ENCODE measurements at places on chromosomes 7 and 10.

DNA sequence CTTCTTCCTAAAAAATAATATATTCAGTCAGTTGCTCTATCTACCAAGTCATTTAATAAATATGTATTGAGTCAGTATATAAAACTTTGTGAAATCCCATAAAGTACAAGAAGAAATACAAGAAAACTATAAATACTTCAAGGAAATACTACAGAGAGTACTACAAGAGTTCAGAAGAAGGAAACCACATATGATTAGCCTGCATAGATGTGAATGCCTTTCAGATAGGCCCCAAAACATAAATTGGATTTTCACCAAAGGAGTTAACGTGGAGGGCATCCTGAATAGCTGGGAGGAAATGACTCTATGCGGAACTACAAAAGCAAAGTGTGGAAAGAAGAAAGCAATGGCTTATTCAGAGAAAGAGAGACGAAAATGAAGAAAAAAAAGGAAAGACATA is 120.1 kb downstream of the LRRN3 start:
- DNase-seq = no peak

DNA sequence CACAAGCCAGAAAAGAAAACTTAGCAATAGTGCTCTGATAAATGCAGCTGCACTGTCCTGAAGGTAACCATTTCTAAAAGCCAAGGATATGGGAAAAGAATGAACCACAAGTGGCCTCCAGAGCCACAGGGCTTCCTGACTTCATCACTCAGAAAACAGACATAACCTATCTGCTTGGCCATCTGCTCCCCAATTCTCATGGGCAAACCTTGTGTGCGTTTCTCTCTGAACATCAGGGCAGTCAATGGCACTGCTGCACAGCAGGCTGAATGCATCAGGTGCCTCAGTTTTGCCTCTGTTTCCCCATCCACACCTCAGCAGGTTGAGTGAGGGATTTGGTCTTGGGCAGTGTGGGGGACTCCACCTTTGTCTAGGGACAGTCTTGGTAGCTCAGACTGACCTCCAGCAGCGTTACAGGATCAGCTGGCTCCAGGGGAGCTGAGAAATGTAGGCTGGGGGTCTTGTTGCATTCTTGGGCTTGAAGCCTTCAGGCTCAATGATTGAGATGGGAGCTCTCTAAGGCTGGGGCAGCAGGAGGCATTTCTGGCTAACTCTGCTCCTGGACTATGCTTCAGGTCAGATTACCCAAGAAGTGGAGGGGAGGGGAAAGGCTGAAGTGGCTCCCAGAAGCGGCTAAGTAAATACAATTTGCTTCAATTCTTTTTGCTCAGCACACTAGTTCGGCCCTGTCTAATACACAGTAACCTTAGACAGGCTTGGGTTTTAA is 23.6 kb upstream of the PDLIM1 start:
- no peak for DNase-seq

GRCh38 chr7:11727864-11728263 is 104.1 kb downstream of the THSD7A start:
- DNase-seq = no peak

DNA sequence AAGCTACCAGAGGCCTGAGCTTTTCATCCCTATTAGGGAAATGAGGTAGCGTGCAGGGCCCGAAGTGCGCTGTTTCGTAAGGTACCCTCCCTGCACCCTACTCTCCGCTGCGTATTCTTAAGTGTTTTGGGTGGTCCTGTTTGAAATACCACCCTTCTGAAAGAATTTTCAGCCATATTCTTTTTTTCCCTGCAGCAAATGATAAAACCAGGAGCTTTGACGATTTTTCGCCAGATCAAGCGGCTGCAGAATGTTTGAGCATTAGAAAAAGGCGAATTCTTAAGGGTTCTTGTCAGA is 1.2 kb downstream of the RSBN1L start:
- DNase-seq = no peak

- no peak for DNase-seq
Measured at GRCh38 chr10:78889536-78890063, 179.2 kb upstream of the ZMIZ1 start.

Data from SK-N-DZ (cell line).